ENCODE measurements at places on chromosomes 6 and 20.

- no peak for DNase-seq
These were observed 6.2 kb downstream of the SAPCD1 start for GRCh38 chr6:31768363-31769257.

- DNase-seq = no peak
These were observed 39.9 kb upstream of the SIRT5 start for GRCh38 chr6:13534536-13534935.

- DNase-seq = no peak
These were observed 164.1 kb downstream of the RNF144B start for GRCh38 chr6:18551228-18551627.

DNA sequence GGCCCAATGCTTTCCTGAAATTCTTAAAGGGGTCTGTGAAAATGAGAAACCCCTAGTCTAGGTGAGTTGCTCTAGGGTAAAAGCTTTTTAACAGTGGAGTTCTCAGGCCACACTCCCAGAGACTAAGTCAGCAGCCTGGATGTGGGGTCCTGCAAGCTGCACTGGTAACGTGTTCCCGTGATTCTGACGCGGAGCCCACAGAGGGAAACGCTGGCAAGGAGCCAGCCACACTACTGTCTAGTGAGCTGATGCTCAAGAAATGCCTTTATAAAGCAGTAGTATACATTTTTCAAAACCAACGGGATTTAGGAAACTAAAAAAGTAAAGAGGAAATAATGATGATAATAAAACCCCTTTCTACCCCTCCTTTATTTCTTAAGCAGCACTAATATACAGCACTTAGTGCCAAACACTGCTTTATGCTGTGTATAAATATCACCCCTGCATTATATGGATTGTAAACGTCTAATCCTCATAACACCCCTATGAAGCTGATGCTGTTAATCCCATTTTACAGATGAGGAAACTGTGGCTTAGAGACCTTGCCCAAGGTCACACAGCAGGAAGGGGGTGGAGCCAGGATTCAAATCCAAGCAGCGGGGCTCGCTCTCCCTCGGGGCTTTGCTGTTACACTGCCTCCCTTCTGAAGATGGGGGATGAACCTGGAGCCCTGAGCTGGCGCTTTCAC is 25.0 kb downstream of the KCNK15 start:
- no peak for DNase-seq

GRCh38 chr6:2970753-2971419 is 481 bp downstream of the SERPINB6 start:
- no peak for DNase-seq

- no peak for DNase-seq
These were observed 51.4 kb downstream of the HS3ST5 start for GRCh38 chr6:114291428-114291827.

DNA sequence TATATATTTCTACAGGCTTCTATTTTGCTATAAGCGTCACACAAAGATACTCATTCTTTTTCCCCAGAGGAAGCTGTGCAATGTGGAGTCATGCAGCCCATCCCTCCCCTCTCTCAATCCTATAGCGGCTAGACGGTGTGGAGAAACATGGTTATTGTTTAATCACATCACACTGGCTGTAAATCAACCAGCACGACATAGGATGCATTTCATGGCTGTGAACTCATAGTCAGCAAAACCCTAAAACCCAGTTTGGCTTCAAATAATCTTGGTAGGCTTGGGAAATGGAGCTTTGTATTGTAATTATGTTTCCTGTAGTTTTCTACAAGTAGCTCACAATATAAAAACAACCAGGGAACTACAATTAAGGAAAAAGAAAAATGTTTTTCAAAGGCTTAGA is 16.8 kb downstream of the FOXC1 start:
- no peak for DNase-seq

- no peak for DNase-seq
These were observed 24.2 kb downstream of the CGA start for GRCh38 chr6:87070741-87071140.

GRCh38 chr20:38372806-38373205 is 26.5 kb downstream of the LBP start:
- DNase-seq = no peak

GRCh38 chr20:48835390-48835789 is 7.6 kb upstream of the PREX1 start:
- DNase-seq = no peak

DNA sequence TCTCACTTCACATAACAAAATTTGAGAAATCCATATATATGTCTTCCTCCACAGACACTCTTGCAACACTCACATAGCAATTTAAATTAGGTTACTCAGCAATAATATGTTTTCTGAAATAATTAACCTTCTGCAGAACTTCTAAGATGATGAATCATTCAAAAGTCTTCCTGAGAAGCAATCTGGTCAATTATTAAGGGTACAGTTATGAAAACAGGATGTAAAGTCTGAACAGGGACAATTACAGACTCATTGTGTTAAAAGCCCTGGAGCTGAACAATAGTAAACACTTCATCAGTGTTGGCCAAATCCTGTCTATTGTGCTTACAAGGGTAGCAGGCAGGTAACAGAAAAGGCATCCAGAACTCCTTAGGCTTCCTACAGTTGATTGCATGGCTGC is 75.4 kb downstream of the FILIP1 start:
- DNase-seq = no peak

DNA sequence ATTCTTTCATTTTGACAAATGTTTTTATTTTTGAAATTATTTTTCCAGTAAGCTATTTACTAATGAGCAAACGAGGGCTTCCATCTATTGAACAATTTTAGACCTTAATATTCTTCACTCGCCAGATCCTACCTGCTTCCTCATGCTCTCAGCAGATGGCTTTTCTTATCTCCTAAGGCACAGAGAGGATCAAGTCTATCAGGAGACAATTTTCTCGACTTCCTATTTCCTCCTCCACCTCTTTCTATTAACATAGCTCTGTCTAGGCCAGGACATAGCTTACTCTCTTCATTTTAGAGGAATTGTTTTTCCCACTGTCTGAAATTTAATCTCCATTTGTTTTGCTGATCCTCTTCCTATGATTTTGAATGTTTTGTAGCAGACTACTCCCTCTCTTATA is 87.0 kb upstream of the MAN1A1 start:
- no peak for DNase-seq

- DNase-seq = no peak
These were observed 7.5 kb upstream of the COL10A1 start for GRCh38 chr6:116133453-116133852.

DNA sequence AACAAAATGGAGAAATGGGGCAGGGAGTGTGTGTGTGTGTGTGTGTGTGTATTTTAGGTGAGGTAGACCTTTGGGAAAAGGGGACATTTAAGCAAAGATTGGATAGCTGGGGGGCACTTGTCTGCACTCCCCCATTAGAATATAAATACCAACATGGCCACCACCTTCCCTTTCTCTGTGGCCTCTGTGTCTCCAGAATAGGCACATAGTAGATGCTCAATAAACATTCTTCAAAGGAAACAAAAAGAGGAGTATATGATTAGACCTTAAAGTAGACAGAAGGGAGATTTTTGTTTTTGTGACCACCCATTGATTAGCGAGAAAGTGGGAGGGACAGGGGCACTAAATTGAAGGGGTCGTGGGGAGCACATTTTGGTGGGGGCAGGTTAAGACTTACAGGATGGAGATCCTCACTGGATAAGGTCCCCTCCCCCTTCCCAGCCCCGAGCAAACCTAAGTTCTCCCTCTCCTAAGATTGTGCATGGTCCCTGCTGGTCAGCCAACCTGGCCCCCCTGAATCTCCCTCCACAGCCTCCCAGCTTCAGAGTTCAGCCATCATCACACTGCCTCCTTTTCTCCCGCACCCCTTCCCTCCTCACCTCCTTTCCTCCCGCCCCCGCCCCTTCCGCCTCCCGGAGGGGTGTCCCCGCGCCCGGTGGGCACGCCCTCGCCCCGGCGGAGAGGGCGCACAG is 514 bp upstream of the TSHZ2 start:
- DNase-seq = no peak

GRCh38 chr6:144581812-144582537 is 296.8 kb downstream of the UTRN start:
- no peak for DNase-seq

- DNase-seq = no peak
These were observed 222.6 kb downstream of the ARID1B start for GRCh38 chr6:156999762-157000161.
